Naive thymus-derived CD8-positive, alpha-beta T cell (primary cell): ENCODE measurements at places on chromosomes 4 and X. TPM values are rescaled to one million over a fixed set of nuclear protein-coding genes. Genes with fewer than 3 reads are reported as not detected.

The USP51 gene
- total RNA-seq: 7.3 TPM

The SPANXN1 gene
- total RNA-seq: not detected

The CXorf49 gene
- not detected for total RNA-seq

The ITIH6 gene
- total RNA-seq: not detected

The PAGE2B gene
- total RNA-seq: not detected

The SSX4 gene
- not detected for total RNA-seq

The TENM3 gene
- not detected for total RNA-seq

The LRAT gene
- not detected for total RNA-seq

The TKTL2 gene
- total RNA-seq: not detected

The DRP2 gene
- total RNA-seq: not detected

The SPATA18 gene
- 0.44 TPM for total RNA-seq

The PLXNB3 gene
- 0.41 TPM for total RNA-seq

- peak overlapping the region; percentile 99 for H3K27ac ChIP-seq
- H3K4me1 ChIP-seq: peaks cover 12% of the 10 kb centered on the region
Measured at GRCh38 chrX:118346258-118347094, 570 bp downstream of the WDR44 start.

- H3K36me3 ChIP-seq: peaks cover under 1% of the 10 kb centered on the region
- no peak for DNase-seq
- no peak overlapping the region for H3K27ac ChIP-seq
- H3K4me3 ChIP-seq: no peak overlapping the region
Measured at GRCh38 chrX:150038986-150039599, 100.8 kb upstream of the EOLA2 start.

- H3K4me1 ChIP-seq: peaks cover 9% of the 10 kb centered on the region
- no peaks in the 10 kb centered on the region for H3K27me3 ChIP-seq
- DNase-seq: no peak
- no peak overlapping the region for H3K4me3 ChIP-seq
- H3K27ac ChIP-seq: peak overlapping the region; percentile 38
- H3K36me3 ChIP-seq: no peaks in the 10 kb centered on the region
Measured at GRCh38 chrX:124239911-124240310, 92.5 kb upstream of the TEX13D start.

GRCh38 chrX:31039327-31039711, 32.5 kb downstream of the FTHL17 start:
- no peaks in the 10 kb centered on the region for H3K4me1 ChIP-seq
- H3K27me3 ChIP-seq: no peaks in the 10 kb centered on the region
- H3K36me3 ChIP-seq: no peaks in the 10 kb centered on the region
- H3K4me3 ChIP-seq: no peak overlapping the region
- no peak for DNase-seq
- H3K27ac ChIP-seq: no peak overlapping the region

DNA sequence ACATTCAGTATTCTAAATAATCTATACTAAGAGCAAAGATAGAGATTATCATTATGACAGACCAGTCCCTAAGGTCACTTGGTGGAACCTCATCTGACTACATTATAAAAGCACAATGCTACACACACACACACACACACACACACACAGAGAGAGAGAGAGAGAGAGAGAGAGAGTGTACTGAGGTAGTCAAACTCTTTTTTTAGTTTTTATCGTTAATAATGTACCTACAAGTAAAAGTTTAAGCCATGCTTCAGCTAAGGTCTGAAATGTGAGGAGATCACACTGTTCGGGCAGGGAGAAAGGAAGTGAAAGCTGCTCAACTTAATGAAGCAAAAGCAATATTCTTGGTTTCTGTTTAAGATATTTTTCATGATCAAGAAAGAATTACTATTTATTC, 75.8 kb upstream of the CCDC160 start:
- no peaks in the 10 kb centered on the region for H3K4me1 ChIP-seq
- H3K4me3 ChIP-seq: no peak overlapping the region
- no peaks in the 10 kb centered on the region for H3K36me3 ChIP-seq
- no peaks in the 10 kb centered on the region for H3K27me3 ChIP-seq
- no peak for DNase-seq

DNA sequence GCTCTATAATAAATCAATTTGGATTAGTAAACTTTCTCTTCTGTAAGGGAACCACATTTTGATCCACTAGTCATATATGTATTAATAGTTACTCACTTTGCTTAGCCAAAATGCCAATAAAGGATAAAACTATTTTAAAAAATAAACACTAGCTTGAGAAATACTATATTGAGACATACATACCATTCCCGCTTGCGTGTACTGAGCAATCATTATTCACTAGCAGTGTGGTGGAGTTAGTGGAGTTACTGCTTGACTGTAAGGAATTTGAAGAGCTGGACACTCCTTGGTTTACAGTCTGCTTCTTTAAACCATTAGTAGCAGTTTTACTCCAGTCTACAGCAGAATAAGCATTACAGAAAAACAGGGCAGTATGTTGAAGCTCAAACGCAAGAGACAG, 10.8 kb upstream of the PHKA2 start:
- H3K4me3 ChIP-seq: no peak overlapping the region
- DNase-seq: no peak
- H3K27ac ChIP-seq: no peak overlapping the region
- no peaks in the 10 kb centered on the region for H3K4me1 ChIP-seq
- no peaks in the 10 kb centered on the region for H3K27me3 ChIP-seq
- no peaks in the 10 kb centered on the region for H3K36me3 ChIP-seq

GRCh38 chrX:71292669-71293365, 8.7 kb upstream of the ITGB1BP2 start:
- no peak overlapping the region for H3K4me3 ChIP-seq
- H3K27ac ChIP-seq: no peak overlapping the region
- DNase-seq: no peak
- H3K36me3 ChIP-seq: peaks cover 5% of the 10 kb centered on the region
- H3K4me1 ChIP-seq: peaks cover 14% of the 10 kb centered on the region

DNA sequence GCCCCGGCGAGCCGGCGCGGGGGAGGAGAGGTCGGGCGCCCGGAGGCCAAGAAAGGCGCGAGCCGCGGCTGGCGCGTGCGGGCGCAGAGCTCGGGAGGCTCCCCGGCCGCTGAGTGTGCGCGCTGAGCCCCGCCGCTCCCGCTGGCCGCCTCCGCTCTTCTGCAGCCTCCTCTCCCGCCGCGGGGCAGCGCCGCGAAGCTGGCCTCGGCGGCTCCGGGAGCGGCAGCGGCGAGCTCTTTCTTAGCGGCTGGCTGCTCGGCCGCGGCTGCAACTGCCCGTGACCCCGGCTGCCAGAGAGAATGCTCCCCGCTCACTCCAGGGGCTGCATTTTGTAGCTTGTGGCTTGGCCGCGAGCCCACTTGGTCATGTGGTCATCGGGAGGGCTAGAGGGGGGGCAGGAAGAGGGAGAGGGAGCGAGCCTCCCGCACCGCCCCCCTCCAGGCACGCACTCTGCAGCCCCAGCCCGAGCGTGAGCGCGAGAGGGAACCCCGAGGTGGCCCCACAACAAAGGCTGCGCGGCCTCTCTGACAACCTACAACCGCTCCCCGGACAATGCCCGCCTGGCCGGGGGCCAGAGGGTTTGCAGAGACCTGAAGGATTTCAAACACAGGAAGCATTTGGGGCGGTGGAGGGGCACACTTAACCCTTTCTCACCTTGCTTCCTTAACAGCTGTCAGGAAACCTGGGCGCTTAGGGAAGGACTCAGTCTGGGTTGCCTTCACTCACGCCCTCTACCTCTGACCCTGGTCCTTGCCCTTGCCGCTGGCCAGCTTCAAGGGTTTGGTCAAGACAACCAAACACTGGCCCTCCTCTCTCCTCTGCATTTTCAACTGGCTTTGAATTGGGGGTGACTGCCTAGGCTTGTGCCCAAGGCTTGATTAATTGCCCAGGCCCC, at the start of gene APLN:
Gene APLN (minus strand): TSS at position 305 of the 895 bp plus-strand sequence. CDS start 326 bp downstream, outside the sequence.
- H3K4me1 ChIP-seq: peaks cover 11% of the 10 kb centered on the region
- peak within 1 kb of the TSS; percentile 75 for H3K4me3 ChIP-seq
- no peak for DNase-seq
- H3K27ac ChIP-seq: no peak within 1 kb of the TSS
- H3K27me3 ChIP-seq: peaks cover 2% of the 10 kb centered on the region

DNA sequence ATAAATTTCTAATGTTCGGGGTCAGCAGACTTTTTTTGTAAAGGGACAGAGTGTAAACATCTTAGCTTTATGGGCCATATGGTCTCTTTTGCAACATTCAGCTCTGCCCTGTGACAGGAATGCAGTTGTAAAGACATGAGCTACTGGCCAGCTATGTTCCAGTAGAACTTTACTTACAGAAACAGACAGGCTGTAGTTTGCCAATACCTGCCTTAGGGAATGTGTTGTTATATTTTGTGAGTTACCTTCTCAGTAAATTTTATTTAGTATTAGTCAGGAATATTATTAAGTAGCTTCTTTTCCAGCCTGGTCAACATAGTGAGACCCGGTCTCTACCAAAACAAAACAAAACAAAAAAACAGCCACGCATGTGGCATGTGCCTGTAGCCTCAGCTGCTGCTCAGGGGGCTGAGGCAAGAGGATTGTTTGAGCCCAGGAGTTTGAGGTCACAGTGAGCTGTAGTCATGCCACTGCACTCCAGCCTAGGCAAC, 48.7 kb downstream of the HTT start:
- no peaks in the 10 kb centered on the region for H3K27me3 ChIP-seq
- DNase-seq: no peak
- H3K4me1 ChIP-seq: peaks cover 7% of the 10 kb centered on the region
- no peak overlapping the region for H3K27ac ChIP-seq
- no peak overlapping the region for H3K4me3 ChIP-seq
- peaks cover 87% of the 10 kb centered on the region for H3K36me3 ChIP-seq

DNA sequence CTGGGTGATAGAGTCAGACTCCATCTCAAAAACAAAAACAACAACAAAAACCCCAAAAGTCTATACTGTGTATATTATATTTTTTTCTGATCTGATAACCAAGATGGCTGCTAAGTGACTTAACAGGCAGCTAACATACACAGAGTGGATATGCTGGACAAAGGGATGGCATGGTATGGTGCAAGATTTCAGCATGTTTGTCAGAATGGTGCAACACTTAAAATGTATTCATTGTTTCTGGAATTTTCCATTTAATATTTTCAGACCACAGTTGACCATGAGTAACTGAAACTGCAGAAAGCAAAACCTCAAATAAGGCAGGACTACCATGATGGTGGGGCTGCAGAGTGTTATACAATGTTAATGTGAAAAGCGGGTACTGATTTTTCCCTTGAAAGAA, 6.1 kb upstream of the BOD1L1 start:
- H3K4me3 ChIP-seq: no peak overlapping the region
- no peak overlapping the region for H3K27ac ChIP-seq
- H3K36me3 ChIP-seq: no peaks in the 10 kb centered on the region

- DNase-seq: no peak
- no peaks in the 10 kb centered on the region for H3K4me1 ChIP-seq
- no peak overlapping the region for H3K27ac ChIP-seq
- no peaks in the 10 kb centered on the region for H3K27me3 ChIP-seq
Measured at GRCh38 chr4:185847352-185848097, 35.5 kb upstream of the SORBS2 start.

GRCh38 chr4:149999485-150000074, 78.7 kb upstream of the DCLK2 start:
- no peak overlapping the region for H3K4me3 ChIP-seq
- peaks cover 3% of the 10 kb centered on the region for H3K27me3 ChIP-seq
- DNase-seq: no peak
- H3K4me1 ChIP-seq: no peaks in the 10 kb centered on the region
- no peak overlapping the region for H3K27ac ChIP-seq

- peaks cover 27% of the 10 kb centered on the region for H3K4me1 ChIP-seq
- peak overlapping the region; percentile 98 for H3K27ac ChIP-seq
- H3K27me3 ChIP-seq: no peaks in the 10 kb centered on the region
Measured at GRCh38 chrX:21972721-21973120, 32.2 kb downstream of the SMS start.

DNA sequence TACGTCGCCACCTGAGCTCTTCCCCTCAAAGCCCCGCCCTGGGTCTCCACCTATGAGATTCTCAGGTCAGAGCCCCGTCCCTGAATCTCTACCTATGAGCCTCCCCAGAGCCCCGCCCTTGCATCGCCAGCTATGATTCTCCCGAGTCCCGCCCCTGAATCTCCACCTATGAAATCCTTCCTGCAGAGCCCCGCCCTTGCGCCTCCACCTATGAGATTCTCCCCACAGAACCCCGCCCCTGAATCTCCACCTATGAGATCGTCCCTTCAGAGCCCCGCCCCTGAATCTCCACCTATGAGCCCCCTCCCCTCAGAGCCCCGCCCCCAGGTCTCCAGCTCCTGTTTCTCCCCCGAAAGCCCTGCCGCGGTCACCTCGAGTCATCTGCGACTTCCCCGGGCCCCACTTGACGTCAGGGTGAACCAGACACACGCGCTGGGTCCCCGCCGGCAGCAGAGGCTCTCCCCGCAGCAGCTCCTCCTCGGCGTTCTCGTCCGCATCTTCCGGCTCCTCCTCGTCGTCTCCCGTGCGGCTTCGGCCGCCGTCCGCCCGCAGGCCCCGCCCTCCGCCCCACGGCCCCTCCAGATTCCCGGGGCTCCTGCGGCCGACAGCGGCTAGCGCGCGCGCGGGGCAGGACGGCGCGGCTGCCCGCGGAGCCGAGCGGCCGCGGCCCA, 393 bp downstream of the GTPBP6 start:
- peaks cover 27% of the 10 kb centered on the region for H3K4me1 ChIP-seq
- peak overlapping the region; percentile 87 for H3K27ac ChIP-seq
- peak; percentile 92 for DNase-seq
- H3K27me3 ChIP-seq: no peaks in the 10 kb centered on the region

DNA sequence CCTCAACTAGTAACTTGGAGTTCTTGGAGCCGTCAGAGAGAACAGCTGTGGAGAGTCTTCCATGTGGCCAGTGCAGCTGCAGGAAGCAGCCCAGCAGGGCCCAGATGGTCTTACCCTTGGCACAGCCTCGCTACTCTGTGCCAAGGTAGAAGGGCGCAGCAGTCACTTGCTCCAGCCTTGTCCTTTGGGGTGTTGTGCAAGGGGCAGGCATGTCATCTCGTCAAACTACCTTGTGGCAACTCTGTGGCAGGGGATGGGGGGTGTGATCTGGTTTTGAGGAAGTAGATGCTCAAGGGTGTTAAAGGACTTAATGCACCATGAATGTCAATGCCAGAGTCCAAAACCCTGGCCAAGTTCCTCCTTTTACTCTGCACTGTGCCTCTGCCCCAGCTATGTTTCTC, 34.2 kb upstream of the TBC1D14 start:
- no peak overlapping the region for H3K4me3 ChIP-seq
- H3K4me1 ChIP-seq: peaks cover 9% of the 10 kb centered on the region
- no peak overlapping the region for H3K27ac ChIP-seq
- peaks cover 65% of the 10 kb centered on the region for H3K36me3 ChIP-seq
- no peak for DNase-seq

- peak overlapping the region; percentile 93 for H3K4me3 ChIP-seq
- H3K4me1 ChIP-seq: peaks cover 69% of the 10 kb centered on the region
- peaks cover 1% of the 10 kb centered on the region for H3K36me3 ChIP-seq
- H3K27ac ChIP-seq: peak overlapping the region; percentile 100
- no peaks in the 10 kb centered on the region for H3K27me3 ChIP-seq
Measured at GRCh38 chr4:1722551-1723118, 1.3 kb downstream of the TACC3 start.

- no peak for DNase-seq
- no peak overlapping the region for H3K27ac ChIP-seq
- no peaks in the 10 kb centered on the region for H3K4me1 ChIP-seq
- no peaks in the 10 kb centered on the region for H3K27me3 ChIP-seq
Measured at GRCh38 chr4:58048491-58048890, 938.3 kb upstream of the IGFBP7 start.
